ENCODE measurements at places on chromosomes 3 and 15.

- no peak for DNase-seq
Measured at GRCh38 chr3:140018556-140018955, 83.6 kb downstream of the CLSTN2 start.

DNA sequence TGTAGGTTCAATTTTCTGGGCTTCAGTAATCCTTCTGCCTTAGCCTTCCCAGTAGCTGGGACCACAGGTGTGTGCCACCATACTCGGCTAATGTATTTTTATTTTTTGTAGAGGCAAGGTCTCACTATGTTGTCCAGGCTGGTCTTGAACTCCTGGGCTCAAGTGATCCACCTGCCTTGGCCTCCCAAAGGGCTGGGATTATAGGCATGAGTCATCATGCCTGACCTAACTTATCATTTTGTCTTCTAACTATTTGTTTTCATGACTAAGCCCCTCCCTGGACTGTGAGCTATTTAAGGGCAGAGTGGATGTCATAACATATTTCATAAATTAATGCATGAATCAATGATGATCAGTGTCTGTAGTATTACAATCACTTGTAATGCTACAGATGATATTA, 56.1 kb upstream of the PIAS1 start:
- no peak for DNase-seq

- DNase-seq: no peak
Measured at GRCh38 chr3:156334841-156335545, 214.6 kb downstream of the KCNAB1 start.

- no peak for DNase-seq
Measured at GRCh38 chr15:98592136-98592535, 56.2 kb upstream of the IGF1R start.

DNA sequence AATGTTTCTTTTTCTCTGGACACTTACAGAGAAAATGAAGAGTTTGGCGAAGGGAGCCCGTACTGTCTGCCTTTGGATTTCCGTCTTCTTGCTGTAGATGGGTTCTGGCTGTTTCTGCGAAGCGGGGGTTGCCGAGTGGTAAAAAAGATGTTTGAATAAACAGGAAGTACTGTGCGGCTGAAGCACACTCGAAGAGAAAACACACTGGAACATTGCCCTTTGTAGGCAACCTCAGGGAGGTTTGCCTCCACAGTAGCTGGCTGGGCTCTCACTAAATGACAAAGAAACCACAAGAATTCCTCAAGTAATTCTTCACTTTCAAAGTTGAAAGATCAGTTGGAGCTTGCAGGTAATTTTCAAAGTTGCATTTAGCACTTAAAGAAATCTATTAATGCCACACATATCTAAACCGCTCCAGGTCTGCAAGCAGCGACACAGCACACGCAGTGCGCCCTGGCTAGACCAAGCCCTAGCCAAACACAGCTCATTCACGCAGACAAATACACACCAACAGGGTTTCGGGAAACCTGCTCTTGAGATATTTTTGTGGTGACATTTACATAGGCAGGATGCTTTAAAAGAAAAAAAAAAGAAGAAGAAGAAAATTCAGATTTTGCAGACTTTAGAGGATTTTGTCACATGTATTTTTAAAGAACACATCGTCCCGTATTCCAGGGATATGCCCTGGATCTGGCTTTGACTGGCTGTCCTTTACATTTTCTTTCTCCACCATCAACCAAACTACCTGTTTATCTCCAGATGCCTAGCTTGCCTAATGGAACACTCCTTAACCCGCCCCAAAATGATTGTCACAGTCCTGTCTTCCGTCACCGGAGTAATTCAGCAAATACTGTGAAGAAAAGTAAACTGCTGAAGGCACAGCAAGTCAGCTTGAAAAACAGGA, 452.8 kb downstream of the FOXP1 start:
- peak; percentile 70 for DNase-seq

GRCh38 chr3:85846940-85847339, 888.2 kb downstream of the CADM2 start:
- peak; percentile 12 for DNase-seq

DNA sequence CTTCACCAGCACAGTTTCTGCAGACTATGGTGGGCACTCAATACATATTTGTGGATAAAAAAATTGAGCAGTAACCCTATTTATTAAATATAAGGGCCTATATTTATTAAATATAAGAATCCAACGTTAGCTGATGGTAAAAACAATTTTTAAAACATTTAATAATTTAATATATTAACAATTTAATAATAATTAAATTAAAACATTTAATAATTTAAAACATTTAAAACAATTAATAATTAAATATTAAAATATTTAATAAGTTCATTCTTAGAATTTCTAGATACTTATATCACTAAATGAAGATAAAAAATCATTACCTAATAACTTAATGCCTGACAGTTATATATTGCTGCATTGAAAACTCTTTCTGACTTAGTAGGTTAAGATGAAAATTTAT, 880.2 kb upstream of the EPHA6 start:
- no peak for DNase-seq

- no peak for DNase-seq
Measured at GRCh38 chr15:61318802-61319525, 89.9 kb upstream of the RORA start.

DNA sequence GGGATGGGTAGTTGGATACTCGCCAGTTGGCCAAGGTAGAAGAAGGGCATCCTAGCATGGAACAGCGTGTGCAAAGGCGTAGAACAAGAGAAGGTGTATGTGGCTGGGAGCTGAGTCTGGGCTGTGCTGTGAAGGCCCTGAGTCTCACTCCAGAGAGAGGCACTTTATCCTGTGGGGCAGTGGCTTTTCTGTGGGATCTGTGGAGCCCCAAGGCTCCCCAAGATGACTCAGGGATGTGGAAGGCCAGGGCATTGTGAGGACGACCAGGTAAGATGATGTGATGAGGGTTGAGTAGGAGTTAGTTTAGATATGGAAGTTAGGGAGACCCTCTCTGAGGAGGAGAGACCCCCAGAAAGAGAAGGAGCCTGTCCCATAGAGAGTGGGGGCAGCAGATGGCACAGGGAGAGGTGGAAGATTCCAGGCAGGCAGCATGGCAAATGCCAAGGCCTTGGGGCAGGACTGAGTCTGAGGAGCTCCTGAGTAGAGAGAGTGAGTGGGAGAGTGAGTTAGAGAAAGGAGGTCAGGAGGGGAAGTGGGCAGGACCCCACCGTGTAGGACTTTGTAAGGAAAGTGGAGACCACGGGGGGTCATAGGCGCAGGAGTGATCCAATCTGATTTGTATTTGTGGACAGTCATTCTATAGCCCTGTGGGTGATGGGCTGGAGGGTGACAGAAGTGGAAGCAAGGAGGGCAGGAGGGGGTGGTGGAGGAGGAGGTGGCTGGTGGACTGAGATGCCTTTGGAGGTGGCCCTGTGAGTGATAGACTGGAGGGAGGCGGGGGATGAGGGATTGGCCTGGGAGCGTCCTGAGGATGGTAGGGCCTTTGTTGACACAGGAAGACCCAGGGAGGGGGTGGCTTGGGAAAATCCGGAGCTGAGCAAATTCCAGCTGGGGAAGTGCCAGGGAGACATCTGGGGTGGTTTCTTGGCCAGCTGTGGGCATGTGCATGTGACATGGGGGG, 50.3 kb downstream of the FBLN2 start:
- no peak for DNase-seq

DNA sequence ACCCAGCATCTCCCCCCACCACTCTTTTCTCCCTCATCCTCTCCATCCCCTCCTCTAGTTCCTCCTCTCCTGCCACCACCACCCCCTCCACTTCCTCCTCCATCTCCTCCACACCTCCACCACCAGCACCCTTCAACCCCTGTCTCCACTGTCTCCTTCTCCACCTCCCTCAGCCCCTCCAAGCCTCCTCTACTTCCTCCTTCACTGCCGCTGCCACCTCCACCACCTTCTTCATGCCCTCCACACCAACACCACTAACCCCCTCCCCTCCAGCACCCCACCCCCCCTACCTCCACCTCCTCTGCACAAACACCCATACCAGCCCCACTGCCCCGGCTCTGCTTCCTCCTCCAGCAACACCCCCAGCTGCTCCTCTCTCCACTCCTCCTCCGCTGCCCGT, 88.0 kb downstream of the HES1 start:
- no peak for DNase-seq

DNA sequence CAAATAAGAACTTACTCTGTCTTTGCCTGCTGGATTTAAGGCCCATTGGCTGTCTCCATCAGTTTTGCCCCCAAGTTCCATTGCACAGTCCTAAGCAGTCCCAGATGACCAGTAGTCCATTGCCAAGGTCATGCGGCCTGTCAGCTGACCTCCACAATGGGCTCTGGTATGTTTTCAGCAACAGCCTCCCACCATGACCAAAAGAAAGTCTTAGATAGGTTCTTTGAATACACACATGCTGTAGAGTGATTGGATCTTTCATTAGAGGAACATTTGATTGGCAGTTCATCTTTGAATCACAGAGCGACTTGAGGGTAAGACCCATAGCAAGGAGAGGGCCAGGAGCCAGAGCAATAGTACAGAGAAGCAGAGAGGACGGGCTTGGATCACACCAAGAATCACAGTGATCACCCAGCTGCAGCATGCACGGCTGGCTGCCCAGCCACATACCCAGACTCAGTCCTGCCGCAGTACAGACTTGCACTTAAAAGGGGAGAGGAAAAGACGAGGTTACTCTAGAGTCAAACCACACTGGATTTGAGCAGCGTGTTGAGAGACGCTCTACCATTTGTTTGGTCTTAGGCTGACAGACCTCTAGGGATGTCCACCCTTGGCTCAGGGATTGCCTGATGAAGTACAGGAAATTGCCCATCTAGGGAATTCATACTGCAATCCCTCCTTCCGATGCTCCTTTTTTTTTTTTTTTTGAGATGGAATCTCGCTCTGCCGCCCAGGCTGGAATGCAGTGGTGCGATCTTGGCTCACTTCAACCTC, 50.4 kb downstream of the APH1B start:
- DNase-seq: no peak

- no peak for DNase-seq
Measured at GRCh38 chr3:10726787-10727186, 89.2 kb upstream of the SLC6A11 start.

DNA sequence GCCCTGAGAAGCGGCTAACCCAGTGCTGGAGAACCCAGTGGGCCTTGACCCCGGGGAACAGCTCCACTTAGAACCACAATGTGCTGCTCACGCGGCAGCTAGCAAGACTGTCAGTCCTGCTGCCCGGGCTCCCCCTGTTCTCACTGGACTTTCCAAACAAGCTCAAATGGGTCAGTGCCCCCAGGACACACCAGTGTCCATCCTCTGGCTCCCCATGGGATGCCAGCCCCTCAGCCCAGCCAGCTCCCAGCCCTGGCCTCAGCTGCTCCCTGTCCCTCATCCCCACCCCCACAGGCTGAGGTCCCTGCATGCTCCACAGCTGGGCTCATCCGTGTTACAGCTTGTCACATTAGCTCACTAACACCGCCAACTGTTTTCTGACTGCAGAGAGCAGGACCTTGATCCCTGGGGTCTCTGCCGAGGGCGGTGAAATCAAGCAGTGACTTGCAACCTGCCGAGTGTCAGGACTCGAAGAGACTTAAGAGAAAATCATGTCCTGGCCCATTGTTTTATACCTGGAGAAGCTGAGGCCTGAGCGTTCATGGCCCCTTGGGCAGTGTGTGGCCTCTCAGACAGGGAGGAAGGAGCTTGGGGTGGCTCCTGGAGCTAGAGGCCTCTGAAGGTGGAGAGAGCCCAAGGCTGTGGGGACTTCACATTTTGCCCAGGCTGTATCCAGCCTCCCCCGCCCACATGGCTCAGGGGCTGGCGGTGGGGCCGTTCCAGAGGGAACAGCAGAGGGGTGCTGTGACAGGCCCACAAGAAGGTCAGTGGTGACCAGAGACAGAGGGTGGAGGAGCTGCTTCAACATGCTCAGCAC, 157.5 kb downstream of the MEGF11 start:
- DNase-seq: no peak

GRCh38 chr3:147730284-147730683, 321.1 kb downstream of the ZIC1 start:
- DNase-seq: no peak

DNA sequence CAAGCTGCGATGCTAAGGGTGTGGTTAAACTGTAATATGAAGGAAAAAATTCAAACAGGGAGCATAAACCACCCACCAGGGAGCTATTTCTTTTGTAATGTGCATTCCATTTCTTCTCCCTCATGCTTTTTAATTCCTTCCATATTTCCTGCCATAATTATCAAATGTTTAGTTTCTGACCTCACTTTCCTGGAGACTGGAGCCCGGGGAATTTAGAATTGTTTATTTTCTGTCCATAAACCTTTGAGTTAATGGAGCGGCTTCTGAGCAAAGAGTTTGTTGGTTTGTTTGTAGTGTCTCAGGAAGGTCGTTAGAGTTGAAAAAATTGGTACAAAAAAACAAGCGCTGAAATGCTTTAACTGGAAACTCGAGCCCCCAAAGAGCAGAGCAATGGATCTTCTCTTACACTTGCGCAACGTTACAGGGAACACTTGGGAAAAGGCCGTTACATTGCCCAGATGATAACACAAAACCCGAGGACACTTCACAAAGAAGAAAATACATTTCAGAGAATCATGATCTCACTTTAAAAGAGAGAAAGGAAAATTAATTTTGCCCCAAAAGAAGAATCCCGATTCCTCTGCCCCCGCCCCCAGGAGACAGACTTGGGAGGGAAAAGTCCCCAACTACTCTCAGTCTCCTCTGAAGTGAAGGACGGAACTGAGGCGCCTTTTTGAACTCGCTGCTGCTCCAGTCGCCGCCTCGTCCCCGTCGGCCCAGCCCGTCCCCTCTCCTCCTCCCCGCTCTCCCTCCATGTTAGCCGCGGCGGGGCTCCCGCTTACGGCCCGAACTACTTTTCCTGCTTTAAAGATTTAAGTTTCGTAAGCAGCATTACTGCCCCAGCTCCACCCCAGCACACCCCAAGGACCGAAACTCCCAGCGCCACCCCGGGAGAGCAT, 842 bp downstream of the FSTL1 start:
- DNase-seq: no peak

- DNase-seq: peak; percentile 93
Measured at GRCh38 chr3:48663489-48664312, 1.0 kb upstream of the CELSR3 start.

DNA sequence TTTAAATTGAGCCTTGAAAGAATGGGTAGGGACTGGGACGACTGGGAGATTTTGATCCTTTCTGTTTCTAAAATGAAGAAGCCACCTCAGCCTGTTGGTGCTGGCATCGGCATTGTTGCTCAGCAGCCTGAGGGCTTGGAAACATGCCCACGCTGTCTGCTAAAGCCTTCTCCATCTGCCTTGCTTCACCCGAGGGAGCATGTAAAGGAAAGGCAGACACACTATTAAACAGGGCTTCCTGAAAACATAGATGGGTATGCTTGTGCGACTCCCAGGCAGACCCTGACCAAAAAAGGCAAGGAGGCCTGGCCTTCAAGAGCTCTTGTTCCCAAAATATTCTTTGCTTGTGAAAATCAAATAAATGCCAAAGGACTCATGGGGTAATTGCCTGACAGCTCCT, 84.2 kb upstream of the SLC4A7 start:
- peak; percentile 40 for DNase-seq

DNA sequence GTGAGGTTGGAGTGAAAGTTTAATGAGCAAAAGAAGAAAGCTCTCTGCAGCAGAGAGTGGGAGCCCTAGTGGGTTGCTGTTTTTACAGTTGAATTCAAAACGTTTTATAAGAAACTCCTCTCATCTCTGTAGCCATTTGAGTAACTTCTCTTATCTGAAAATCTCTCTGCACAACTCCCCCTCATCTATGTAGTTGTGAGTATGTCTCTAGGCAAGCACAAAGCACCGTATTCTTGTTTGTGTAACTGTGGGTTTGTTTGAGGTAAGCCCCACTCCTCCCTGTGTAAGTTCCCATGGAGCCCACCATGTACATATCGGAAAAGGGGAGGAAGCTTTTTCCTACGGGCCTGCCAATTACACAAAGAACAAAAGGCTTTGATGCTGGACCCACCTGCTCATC, 56.5 kb upstream of the GOLGA6L2 start:
- DNase-seq: no peak
